EH (cell line): ENCODE measurements at places on chromosomes 16 and 17.

- DNase-seq: peak; percentile 41
These were observed 82.2 kb upstream of the CDC42EP4 start for GRCh38 chr17:73393962-73394361.

DNA sequence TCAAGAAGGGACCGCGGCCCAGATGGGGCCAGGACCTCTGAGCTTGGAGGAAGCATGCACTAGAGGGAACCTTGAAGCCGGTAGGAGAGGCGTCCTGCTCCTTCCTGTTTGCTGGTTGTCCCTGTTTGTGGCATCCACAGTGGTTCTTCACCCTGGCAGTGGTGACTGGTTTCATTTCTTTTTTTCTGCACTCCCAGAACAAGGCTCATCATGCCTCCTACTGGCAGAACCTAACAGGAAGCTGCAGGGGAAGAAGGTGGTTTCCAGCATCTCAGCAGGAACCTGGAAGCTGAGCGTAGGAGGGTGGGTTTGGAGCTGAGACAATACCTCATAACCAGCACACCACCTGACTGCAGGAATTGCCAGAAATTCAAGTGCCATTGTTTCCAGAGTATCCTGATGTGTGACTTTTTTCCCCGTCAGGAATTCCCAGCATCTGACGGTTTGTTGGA lies 5.8 kb downstream of the TMEM231 start:
- peak; percentile 37 for DNase-seq

- peak; percentile 67 for DNase-seq
These were observed 96.9 kb downstream of the ADCY9 start for GRCh38 chr16:4019371-4019791.

GRCh38 chr16:87733190-87733589 lies 32.6 kb downstream of the KLHDC4 start:
- DNase-seq: no peak

GRCh38 chr16:51458356-51459140 lies 307.5 kb upstream of the SALL1 start:
- no peak for DNase-seq

- no peak for DNase-seq
These were observed 6.5 kb upstream of the CACNA1H start for GRCh38 chr16:1146409-1146808.

DNA sequence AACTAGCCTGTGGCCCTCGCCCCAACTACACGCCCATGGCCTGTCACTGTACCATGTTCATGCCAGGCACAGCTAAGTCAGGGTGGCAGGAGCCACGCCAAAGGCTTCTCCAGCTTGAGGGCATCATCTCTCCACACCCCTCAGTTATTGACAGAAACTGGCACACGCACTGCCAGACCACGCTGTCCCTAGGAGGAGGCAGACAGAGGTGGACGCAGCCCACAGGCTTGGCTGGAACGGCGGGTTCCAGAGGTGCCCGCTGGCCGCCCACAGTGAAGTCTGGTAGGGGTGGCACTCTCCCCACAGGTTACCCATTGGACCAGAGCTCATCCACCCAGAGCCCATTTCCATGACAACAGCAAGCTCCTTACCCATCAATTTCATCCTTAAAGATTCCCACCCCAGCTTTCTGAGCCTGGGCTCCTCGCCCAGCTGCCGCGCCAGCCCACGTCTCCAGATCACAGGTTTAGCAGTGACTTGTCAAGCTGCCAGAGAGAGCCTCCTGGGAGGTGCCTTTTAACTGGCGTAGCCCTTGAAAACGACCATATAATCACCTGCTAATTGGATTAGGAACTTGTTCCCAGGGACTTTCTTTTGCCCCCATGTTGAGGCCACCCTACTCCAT lies 27.9 kb downstream of the RPRML start:
- DNase-seq: no peak

DNA sequence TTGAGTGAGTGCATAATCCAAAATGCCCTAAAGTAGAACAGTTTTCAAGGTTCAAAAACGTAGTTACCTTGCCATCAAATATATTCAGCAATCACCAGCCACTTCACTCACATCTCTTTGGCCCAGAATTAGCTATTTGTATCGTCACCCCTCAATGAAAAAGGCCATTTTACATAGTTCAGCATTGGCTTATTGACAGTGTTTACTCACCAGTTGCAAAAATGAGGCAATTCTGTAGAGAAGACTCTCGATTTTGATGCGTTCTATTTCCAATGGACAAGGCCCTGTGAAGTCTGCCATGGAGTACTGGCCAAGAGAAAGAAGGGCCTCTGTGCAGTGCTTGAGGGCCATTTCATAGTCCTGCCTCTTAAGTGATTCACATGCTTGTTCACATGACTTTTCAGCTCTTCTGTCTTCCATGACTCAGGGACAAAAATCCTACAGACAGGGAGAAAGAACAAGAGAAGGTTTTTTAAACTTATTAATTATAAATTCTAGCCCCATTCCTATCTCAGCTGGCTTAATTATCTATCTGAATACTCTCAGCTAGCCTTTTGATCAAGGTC lies 26.5 kb downstream of the HELZ start:
- DNase-seq: peak; percentile 69

DNA sequence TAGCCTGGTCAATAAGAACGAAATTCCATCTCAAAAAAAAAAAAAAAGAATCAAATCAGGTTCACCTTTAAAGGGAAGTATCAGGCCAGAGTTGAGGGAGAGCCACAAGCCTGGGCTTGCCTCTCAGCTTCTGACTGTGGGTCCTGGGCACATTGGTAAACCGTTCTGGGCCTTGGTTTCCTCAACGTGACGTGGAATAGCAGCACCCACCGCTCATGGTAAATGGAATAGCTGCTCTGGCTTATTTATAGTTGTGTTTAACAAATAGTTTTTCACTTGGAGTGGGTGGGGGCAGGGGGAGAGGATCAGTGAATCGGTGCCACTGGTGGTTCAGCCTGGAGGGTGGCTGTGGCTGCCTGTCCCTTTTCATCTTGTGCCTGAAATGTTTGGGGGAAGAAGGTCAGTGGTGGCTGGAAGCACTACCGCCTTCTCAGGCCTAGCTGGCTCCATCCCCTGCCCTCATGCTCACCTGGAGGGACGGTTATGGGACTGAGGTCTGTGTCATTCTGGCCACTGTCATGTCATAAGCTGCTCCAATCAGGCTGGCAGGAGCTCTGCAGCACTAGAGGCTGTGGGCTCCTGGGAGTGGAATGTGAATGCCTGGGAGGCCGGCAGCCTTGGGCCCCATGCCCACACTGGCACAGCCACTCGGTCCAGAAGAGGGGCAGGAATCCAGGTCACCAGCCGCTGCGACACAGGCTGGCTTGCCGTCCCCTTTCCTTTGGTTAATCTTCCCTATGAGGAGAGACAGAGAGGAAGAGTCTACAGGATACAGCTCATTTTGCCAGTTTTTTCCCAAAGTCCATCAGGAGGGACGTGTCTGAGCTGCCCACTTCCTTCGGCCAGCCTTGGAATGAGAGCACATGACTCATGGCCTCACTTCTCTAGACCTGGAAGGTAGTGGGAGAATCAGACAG lies 27.0 kb downstream of the CCR7 start:
- peak; percentile 78 for DNase-seq

GRCh38 chr17:65557349-65558310 lies 3.8 kb downstream of the AXIN2 start:
- DNase-seq: peak; percentile 68

GRCh38 chr16:49556249-49556605 lies 182.6 kb downstream of the C16orf78 start:
- no peak for DNase-seq

DNA sequence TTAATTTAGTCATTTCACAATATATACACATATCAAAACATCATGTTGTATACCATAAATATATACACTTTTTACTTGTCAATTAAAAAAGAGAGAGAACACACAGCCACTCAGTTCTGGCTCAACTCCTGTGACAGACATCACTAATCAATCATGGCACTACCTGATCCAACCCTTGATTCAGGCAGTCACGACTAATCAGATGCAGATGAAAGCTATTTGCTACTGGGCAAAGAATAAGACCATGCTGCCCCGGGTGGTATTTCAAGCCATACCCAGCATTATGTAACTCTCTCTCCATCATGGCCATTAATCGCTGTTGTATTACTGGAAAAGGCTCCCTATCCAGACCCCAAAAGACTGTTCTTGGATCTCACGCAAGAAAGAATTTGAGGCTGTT lies 345.7 kb downstream of the HAPSTR1 start:
- no peak for DNase-seq

- DNase-seq: no peak
These were observed 23.9 kb upstream of the TOM1L1 start for GRCh38 chr17:54876656-54877195.

DNA sequence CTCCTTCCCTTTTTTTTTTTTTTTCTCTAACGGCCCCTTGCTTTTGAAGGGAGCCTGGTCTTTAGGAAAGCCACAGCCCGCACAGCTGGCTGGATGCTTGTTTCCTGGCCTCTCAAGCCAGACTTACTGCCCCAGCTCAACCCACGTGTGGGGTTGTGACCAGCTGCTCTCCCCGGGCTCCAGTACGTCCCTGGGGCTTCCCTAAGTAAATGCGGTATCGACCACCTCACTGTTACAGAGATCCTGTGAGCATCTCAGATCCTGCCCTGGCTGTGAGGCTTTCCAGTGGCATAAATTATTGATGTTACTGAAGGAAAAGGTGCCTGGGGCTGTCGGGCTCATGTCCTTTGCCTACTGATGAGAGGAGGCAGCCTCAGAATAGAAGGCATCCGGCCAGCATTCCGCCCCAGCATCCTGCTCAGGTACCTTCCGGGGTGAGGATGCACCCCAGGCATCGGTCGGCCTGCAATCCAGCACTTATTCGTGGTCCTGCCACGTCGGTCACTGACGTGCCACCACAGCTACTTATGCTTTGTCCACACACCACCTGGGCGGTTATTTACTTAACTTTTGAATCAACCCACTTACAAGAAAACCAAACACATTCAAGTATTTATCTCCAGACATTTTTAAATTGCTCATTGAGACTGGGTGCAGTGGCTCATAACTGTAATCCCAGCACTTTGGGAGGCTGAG lies 9.6 kb downstream of the GPRC5B start:
- no peak for DNase-seq

DNA sequence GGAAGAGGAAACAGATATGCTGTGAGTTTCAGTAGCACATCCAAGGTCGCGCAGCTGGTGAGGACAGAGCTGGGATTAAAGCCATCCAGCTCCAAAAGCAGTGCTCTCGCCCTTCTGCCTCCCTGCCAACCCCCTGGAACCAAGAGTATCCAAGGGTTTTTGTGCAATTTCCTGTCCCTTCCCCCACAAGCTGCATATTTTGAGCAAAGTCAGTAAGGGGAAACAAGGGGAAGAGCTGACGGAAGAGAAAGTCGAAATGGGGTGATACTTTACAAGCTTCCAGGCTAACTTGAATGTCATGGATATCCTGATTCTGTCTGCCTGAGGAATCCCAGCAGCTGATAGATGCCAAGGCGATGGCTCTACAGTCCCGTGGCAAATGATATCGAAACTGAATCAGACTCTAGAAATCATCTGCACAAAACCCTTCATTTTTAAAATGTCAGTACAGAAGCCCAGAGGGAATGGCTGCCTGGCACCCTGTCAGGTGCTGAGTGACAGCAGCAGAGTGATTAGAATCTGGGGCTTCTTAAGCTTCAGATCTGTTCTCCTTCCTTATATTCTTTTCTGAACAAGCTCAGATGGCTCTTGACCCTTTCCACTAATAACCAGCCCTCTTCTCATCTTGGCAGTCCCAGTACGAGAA lies 42.9 kb upstream of the TEKT3 start:
- DNase-seq: no peak

- no peak for DNase-seq
These were observed 132.8 kb upstream of the SDK2 start for GRCh38 chr17:73777131-73777449.

DNA sequence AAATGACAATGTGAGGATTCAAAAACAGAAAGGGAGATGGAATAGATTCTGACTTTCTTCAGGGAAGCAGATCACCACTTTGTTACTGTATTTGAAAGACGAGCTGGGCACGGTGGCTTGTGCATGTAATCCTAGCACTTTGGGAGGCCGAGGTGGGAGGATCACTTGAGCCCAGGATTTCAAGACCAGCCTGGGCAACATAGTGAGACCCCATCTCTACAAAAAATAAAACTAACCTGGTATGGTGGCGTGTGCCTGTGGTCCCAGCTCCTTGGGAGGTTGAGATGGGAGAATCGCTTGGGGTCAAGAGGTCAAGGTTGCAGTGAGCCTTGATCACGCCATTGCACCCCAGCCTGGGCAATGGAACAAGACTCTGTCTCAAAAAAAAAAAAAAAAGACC lies 34.0 kb downstream of the PIGL start:
- DNase-seq: no peak

- no peak for DNase-seq
These were observed 16.6 kb downstream of the NUDT7 start for GRCh38 chr16:77738706-77739558.

GRCh38 chr17:48406936-48407567 lies 23.0 kb downstream of the SKAP1 start:
- no peak for DNase-seq

- DNase-seq: peak; percentile 84
These were observed 27.8 kb upstream of the HEATR6 start for GRCh38 chr17:60106340-60107059.

DNA sequence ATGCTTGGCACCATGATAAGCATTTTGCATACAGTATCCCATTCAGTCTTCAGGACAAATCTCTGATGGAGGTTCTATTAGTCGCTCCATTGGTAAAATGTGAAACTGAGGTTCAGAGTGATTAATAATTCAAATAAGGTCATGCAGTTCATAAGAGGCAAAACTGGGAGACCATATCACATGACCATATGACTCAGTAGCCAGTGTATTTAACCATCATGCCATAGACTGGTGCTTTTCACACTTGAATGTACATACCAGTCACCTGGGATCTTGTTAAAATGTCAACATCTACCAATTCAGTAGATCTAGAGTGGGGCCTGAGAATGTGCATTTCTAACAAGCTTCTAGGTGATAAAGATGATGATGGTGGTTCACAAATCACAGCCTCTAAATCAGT lies 4.3 kb downstream of the ACSM3 start:
- DNase-seq: peak; percentile 0

DNA sequence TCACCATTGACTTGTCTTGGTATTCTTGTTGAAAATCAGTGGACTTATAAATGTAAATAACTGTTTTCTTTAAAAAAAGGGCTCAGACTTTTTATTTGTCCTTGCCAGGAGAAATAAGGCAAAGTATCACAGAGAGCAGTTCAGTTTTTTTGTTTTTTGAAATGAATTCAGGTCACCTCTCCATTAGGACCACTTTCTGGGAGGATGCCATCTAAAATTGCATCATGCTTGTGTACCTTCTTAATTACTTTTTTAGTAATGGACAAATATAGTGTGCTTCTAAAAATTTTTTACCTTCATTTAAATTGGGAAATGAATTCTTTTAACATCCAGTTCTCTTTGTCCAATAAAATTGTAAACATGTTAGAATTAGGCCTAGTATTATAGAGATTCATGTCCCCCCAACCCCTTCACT lies 210.0 kb downstream of the BCAS3 start:
- no peak for DNase-seq

DNA sequence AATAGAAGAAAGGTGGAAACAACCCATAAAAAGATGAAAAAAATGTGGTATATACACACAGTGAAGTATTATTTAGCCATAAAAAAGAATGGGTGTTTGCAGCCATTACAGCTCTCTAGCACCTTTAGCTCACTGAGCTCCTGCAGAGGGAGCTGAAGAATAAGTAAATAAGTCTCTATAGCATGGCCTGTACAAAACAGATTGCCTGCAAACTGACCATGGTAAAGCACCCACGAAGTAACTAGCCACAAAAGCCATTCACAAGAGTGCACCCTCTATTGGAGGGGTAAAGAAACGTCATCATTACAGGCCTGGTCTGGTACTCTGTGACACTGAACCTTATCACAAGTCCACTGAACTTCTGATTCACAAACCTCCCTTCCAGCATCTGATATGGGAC lies 76.3 kb downstream of the USP32 start:
- no peak for DNase-seq
